ENCODE measurements at places on chromosomes 6 and 20.
A peak's percentile ranks its signal among the peaks of the same experiment; 100 is the strongest.

DNA sequence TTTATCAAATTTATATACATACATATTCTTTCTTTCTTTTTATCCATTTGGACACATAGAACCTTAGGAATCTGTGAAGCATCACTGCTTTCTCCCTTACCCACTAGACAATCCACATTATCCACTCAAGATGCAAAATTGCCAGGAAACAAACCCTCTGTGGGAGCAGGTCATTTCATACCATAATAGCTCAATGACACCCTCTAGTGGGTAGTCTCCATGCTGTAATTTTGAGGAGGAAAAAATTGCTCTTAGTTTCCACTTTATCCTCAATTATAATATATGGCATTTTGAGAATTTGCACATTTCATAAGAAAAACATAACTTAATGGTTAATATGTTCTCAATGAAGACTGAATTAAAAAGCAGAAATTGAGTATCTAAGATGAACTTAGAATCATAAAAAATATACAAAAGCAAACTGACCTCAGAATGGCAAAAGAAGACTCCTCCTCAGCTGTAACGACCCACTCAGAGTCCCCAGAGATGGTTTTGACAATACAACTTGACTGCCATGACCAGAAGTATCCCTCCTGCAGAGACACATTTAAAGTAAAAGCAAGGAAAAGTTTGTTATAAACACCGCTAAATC is 164.1 kb downstream of the FRK start:
- DNase-seq = no peak

GRCh38 chr6:30206799-30207618 is 6.2 kb downstream of the TRIM26 start:
- no peak for DNase-seq

- DNase-seq = no peak
Observed at GRCh38 chr20:46857061-46857831, 37.4 kb upstream of the EYA2 start.

GRCh38 chr6:133827766-133828165 is 61.1 kb upstream of the TCF21 start:
- DNase-seq = no peak

- no peak for DNase-seq
Observed at GRCh38 chr6:41502917-41503671, 43.1 kb upstream of the FOXP4 start.

DNA sequence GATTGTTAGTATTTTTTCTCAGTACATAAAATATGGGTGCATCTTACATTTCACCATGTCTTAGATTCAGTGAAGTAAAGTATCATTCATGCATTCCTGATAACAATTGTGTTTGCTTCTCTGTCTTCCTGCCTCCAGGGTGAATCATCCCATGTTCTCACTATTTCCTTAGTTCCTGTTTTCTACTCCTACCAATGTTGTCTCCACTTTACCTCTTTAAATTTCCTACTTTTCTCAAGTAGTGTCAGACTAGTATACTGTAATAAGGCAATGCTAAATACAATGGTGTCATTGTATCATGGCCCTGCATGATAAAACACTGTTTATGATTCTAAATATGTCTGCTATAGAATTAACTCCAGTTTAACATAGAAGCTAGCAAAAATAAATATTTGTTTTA is 37.4 kb upstream of the GABRR1 start:
- no peak for DNase-seq

GRCh38 chr20:64261138-64261537 is 5.6 kb downstream of the PCMTD2 start:
- no peak for DNase-seq

DNA sequence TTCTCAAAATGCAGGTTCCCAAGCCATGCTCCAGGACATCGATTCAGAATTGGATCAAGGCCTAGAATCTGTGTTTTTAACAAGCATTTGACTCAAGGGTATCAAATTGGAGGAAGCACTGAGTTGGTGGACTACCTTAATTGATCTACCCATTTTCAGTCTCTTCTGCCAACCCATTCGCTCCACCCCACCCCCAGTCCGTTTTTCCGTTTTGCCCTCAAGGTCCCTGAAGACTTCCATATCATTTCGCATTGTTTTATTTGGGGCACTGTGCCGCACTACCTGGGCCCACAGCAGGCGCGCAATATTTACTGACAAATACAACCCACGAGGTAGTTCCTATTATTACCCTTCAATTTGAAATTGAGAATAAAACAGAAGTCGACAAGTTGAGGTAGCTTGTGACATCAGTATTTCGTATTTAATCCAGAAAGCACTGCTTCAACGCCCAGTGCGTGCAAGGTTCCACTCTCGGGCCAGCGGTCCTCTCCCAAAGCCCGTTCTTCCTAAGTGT is 557 bp upstream of the DHX35 start:
- DNase-seq = peak; percentile 12

- no peak for DNase-seq
Observed at GRCh38 chr6:157645201-157645795, 177.7 kb upstream of the SNX9 start.

- no peak for DNase-seq
Observed at GRCh38 chr6:20700375-20700774, 166.1 kb downstream of the CDKAL1 start.

GRCh38 chr20:21832442-21833385 is 127.2 kb downstream of the PAX1 start:
- no peak for DNase-seq

GRCh38 chr20:52034581-52034980 is 157.0 kb downstream of the ZFP64 start:
- DNase-seq = no peak

DNA sequence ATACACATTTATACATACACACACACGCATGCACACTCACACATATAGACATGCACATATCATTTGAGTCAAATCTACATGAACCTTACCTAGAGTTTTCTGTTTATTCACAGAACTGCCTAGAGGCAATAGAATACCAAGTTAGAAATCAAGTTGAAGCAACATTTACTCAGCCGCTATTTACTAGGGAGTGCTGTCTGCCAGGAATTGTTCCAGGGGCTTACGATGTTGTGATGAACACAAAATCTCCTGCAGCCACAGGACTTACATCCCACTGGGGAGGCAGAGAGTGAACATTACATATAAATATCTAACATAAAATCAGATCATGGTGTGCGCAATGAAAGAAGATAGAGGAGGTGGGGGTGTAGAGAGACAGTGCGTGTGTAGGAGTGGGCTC is 80.4 kb downstream of the GCLC start:
- DNase-seq = no peak

- DNase-seq = no peak
Observed at GRCh38 chr6:100261486-100261885, 203.2 kb downstream of the SIM1 start.

GRCh38 chr6:28369463-28369862 is 19.7 kb downstream of the ZKSCAN3 start:
- DNase-seq = no peak

GRCh38 chr6:97765461-97765860 is 482.4 kb upstream of the MMS22L start:
- DNase-seq = no peak

DNA sequence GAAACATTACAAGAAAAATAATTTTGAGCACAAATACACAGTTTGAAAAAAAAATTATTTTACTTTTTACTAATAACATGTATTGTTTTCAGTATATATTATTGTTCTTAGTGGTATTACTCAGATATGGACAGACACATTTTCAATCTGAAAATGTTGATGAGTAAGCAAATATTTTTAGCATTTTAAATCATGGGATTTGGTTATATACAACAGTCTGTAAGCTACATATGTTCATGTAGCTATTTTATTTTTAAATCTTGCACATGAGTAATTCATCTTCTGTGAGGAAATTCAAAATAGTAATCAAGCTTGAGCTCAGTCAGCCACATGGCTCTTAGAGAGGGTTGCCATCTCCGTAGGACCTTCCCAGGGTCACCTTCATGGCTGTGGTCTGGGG is 471.9 kb downstream of the QKI start:
- DNase-seq = no peak

GRCh38 chr6:139944131-139944530 is 569.7 kb upstream of the CITED2 start:
- DNase-seq = no peak

DNA sequence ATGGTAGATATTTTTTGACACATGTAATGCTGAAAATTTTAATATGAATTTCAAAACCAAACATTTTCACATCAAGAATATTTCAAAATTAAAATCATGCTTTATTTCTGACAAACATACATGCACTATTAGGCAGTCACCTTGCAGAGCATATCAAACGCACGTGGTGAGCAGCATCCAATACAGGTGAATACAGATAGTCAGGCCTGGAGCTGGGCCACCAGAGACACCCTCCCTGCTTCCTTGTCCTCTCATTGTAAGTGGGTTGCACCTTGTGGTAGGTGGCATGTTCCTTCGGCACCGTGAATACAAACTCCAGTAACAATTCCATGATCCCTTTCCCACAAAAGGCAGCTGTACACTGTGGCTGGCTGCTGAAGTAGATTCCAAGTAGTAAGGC is 8.9 kb downstream of the REV3L start:
- no peak for DNase-seq

- DNase-seq = no peak
Observed at GRCh38 chr20:38759106-38759505, 10.8 kb downstream of the ACTR5 start.

GRCh38 chr6:30554962-30555815 is 1.1 kb downstream of the GNL1 start:
- DNase-seq = no peak

- DNase-seq = no peak
Observed at GRCh38 chr6:22029171-22029570, 267.7 kb downstream of the PRL start.

- no peak for DNase-seq
Observed at GRCh38 chr20:50594591-50595432, 84.6 kb downstream of the PTPN1 start.

DNA sequence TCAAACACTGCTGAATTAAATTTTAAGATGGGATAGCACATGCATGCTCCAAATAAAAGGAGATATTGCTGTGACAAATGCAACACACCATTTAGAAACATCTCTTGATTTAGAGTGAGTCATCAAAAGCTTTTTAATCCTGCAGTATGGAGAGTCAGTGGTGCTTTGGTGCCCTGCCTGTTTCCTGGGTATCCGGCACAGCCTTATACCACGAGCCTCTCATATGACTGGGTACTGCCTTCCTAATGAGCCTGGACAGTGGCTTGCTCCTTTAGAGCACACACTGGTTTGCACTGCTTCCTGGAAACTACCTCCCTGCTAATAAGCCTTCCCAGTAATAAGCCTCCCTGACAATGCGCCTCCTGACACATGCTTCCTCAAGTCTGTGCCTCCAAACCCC is 65.3 kb upstream of the KCNK16 start:
- no peak for DNase-seq

GRCh38 chr6:16512544-16513290 is 248.5 kb downstream of the ATXN1 start:
- DNase-seq = no peak

DNA sequence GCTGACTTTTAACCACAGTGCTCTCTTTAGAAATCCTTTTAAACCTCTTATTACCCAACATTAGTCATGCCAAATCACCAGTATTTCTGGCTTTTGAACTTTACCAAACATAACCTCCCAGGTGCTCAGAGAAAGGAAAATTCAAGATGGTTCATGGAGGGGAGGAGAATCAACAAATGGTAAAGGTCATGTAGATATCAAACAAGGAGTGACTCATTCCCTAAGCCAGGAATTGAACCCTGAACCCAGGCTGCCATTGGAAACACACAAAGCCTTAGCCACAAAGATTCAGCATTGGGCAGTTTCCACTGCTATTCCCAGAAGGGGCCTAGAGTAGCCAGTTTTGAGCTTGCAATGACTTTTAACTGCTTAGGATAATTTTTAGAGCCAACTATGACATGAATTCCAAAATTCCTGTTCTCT is 21.6 kb upstream of the ENTPD6 start:
- no peak for DNase-seq

GRCh38 chr6:51139950-51140385 is 321.3 kb downstream of the TFAP2B start:
- no peak for DNase-seq

DNA sequence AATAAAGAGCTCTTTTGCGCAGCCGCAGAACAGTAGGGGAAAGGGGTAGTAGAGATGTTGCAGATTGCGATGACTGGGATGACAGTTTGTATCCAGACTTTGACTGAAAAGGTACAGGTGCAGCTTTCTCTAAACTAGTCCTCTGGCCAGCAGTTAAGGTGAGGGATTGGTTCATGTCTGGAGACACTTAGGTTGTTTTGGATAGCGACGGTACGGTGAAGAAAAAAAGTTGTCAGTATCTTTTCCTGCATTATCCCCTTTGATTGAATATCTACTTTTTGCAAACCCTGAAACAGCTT is 537 bp downstream of the PRR3 start:
- no peak for DNase-seq

- DNase-seq = no peak
Observed at GRCh38 chr6:12010635-12011275, 1.4 kb upstream of the HIVEP1 start.

DNA sequence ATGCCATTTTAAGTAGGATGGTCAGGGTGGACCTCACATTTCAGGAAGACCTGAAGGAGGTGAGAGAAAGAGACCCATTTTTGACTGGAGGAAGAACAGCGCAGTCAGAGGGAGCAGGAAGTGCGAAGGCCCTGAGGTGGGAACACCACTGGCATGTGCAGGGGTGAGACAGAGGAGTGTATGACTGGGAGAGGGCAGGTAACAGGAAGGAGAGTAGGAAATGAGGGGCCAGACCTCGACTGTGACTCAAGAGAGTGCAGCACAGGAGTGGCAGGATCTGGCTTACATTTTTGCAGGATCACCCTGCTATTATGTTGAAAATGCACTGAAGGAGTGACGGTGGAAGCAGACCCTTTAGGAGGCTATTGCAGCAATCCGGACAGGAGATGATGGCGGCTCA is 117.7 kb upstream of the CDYL start:
- no peak for DNase-seq

DNA sequence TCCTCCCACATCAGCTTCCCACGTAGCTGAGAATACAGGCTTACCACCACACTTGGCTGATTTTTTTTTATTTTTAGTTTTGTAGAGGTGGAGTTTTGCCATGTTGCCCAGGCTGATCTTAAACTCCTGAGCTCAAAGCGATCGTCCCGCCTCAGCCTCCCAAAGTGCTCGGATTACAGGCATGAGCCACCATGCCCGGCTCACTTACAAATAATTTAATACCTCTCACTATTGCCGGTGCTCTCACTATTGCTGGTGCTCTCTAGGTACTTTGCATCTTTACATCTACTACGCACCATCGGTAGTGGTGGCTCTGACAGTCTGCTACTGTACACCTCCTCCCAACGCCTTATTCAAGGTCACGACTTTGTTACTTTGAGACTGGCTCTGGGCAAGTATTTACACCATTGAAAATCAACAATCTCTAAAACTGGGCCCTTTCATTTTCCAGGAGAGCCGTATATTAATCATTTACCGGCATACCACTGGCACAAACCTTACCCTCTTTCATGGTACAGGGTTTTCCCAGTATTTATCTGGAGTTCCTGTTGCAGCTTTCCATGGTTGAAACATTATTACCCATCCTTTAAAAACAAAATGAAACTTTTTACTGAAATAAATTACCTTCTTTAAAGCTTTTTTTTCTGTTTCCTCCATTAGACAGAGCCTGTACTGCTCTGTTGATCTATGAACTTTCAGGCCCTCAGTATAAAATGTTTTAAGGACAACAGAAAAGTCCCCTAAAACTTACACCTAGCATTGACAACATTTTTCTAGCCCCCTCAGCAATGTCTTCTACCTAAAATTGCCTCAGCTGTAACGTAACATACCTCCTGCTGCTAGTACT is 259.6 kb upstream of the PLCB4 start:
- no peak for DNase-seq

Measured in stimulated activated CD4-positive, alpha-beta T cell treated with anti-CD3 and anti-CD28 coated beads, TNF-alpha, amount 100 ng/mL, for 4 hours (primary cell).